ENCODE measurements at places on chromosomes 6 and 20. TPM values are rescaled to one million over a fixed set of nuclear protein-coding genes. Genes with fewer than 3 reads are reported as not detected.

RAET1E gene
- 1.5 TPM for total RNA-seq

GJA1 gene
- 39.2 TPM for total RNA-seq

TAF8 gene
- total RNA-seq, result 29.5 TPM

DBNDD2 gene
- total RNA-seq, result 17.6 TPM

SLC22A3 gene
- 0.94 TPM for total RNA-seq

MATN4 gene
- not detected for total RNA-seq

TGM3 gene
- total RNA-seq, result not detected

SLC17A2 gene
- total RNA-seq, result not detected

CLPSL2 gene
- not detected for total RNA-seq

TRAPPC3L gene
- total RNA-seq, result not detected

PTCHD4 gene
- 1.3 TPM for total RNA-seq

PRR18 gene
- total RNA-seq, result not detected

ZC2HC1B gene
- not detected for total RNA-seq

TXNDC5 gene
- 601 TPM for total RNA-seq

SLC44A4 gene
- total RNA-seq, result 0.20 TPM

C6orf141 gene
- 16.6 TPM for total RNA-seq

C6orf58 gene
- not detected for total RNA-seq

RAB44 gene
- not detected for total RNA-seq

CFB gene
- 7.8 TPM for total RNA-seq

LSM2 gene
- total RNA-seq, result 162 TPM

TNXB gene
- total RNA-seq, result not detected

C20orf202 gene
- total RNA-seq, result not detected

TRIM40 gene
- not detected for total RNA-seq

TDRD6 gene
- total RNA-seq, result not detected

FRK gene
- 1.3 TPM for total RNA-seq

FGD2 gene
- not detected for total RNA-seq

ZNF165 gene
- 0.89 TPM for total RNA-seq

NNAT gene
- not detected for total RNA-seq

PEDS1 gene
- total RNA-seq, result 61.9 TPM

ACTL10 gene
- total RNA-seq, result not detected

OR2B6 gene
- total RNA-seq, result 0.27 TPM

FOXF2 gene
- 4.1 TPM for total RNA-seq

BMP7 gene
- 0.02 TPM for total RNA-seq

CST5 gene
- not detected for total RNA-seq

MAFB gene
- total RNA-seq, result 7.4 TPM

SPATA2 gene
- total RNA-seq, result 4.1 TPM

HS3ST5 gene
- not detected for total RNA-seq

MYCT1 gene
- total RNA-seq, result 0.37 TPM

Data from M059J (cell line).